NCI-H2029 (cell line): ENCODE measurements at places on chromosomes 12 and 14.

GRCh38 chr12:113261847-113262470 is 40.7 kb downstream of the TPCN1 start:
- DNase-seq, result no peak

- DNase-seq, result no peak
These were observed 8.3 kb downstream of the DIO2 start for GRCh38 chr14:80202888-80203562.

GRCh38 chr12:109989380-109989779 is 6.8 kb downstream of the GIT2 start:
- DNase-seq, result no peak

GRCh38 chr12:53737093-53737808 is 10.0 kb upstream of the CALCOCO1 start:
- DNase-seq, result no peak

DNA sequence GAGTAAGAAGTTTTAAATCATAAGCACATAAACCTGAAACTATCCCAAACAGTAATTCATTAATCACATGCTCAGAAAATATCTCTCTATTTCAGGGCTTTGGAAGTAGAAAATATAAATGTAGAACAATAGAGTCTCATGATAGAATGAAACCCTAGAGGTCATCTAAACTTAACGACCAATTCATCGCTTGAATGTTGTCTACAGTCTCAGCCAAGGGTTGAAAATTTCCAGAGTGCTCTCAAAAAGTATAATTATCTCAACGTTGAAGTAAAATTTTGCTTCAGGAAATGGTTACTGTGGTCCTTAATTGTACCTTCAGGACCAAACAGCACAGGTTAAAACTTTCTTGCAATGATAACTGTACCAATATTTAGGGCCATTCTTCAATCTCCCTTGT is 1053.6 kb upstream of the SEL1L start:
- no peak for DNase-seq

GRCh38 chr12:72323881-72324280 is 51.7 kb downstream of the TRHDE start:
- DNase-seq, result no peak

DNA sequence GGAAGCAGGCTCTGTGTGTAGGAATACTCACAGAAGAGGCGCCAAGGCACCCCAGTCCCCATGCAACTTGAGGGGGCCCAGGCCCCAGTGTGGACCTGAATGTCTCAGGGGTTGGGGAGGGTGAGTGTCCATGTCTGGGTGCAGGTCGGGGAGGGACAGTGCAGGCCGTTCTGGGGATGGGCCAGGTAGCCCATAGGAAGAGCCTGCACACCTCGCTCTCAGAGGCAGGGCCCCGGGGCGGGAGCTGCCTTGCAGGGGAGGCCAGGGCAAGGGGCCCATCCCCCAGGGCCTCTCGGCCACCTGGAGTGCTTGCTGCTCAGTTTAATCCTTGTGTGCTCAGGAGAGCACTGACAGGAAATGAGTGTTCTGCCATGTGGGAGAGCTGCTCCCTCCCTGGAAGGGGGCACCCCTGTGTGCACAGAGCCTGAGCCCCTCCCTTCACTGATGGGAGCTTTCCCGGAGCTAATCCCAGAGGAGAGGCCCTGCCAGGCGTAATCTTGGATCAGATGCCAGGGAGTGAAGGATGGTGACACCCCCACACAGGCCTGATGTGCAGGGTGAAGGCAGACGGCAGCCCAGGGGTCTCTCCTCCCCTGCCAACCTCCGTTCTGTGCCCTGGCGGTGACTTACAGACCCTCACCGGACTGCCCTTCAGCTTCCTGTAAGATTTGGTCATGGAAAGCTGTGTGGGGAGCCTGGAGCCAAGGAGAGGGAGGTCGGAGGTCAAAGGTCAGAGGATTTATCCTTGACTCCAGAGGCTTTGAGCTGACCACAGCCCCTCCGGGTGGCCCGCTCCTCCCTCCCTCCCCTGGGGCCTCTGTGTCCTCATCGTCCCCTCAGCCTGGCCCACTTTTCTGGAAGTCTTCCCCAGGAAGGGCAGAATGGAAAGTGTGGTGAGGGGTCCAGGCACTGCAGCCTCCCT is 24.4 kb upstream of the FBRSL1 start:
- DNase-seq, result no peak

GRCh38 chr14:24281636-24282035 is 10.2 kb upstream of the RABGGTA start:
- no peak for DNase-seq

DNA sequence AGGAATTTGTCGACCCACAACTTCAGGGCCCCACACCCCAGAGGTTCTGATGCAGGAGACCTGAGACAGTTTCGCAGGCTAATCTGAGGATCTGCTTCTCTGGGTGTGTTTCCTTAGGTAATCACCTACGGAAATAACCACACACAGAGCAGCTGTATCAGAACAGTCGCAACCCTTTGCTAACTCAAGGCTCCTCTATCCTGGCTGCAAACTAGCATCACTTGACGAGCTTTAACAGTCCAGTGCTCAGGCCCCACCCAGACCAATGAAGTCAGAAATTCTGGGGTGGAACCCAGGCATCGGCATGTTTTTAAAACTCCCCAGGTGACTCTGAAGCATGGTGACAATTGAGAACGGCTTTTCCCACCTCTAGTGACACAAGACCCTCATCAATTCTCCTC is 20.7 kb downstream of the SLC7A7 start:
- no peak for DNase-seq

- DNase-seq, result no peak
These were observed at the start of gene OR6C70 for GRCh38 chr12:55470088-55470829. Gene OR6C70, minus strand, starts transcription at chr12:55470138. Its CDS starts 0 bp downstream, at chr12:55470138.

GRCh38 chr12:32761716-32762115 is 6.0 kb upstream of the YARS2 start:
- DNase-seq, result no peak

- no peak for DNase-seq
These were observed 169.5 kb downstream of the TTC8 start for GRCh38 chr14:88993946-88994345.
